ENCODE measurements at places on chromosomes 12 and 14.

DNA sequence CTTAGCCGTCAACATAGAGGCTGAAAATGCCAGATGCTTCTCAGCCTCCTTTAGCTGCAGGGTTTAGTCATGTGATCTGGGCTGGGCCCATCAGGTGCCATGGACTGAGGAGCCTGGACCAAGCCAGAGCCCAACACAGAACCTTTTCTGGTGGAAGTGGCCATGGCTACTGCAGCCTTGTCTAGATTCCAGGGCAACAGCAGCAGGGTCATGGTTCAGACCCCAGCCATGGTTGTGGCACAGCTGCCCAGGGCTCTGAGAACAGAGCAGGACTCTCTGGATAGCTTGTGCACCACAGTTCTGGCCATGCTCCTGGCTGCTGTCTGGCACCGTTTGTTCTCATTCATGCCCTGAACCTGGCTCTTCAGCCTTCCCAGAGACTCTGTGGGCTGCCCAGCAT lies 47.0 kb upstream of the PTGR2 start:
- no peak for DNase-seq

GRCh38 chr12:57539134-57539768 lies 7.7 kb downstream of the DCTN2 start:
- no peak for DNase-seq

DNA sequence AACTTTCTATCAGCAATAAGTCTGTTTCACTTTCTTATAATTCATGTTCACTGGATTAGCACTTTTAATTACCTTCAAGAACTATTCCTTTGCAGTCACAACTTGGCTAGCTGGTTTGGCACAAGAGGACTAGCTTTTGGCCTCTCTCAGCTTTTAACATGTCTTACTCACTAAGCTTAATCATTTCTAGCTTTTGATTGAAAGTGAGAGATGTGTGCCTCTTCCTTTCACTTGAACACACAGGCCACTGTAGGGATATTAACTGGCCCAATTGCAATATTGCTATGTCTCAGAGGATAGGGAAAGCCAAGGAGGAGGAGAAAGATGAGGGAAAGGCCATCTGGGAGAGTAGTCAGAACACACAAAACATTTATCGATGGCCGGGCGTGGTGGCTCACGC lies 92.7 kb downstream of the PRICKLE1 start:
- no peak for DNase-seq

DNA sequence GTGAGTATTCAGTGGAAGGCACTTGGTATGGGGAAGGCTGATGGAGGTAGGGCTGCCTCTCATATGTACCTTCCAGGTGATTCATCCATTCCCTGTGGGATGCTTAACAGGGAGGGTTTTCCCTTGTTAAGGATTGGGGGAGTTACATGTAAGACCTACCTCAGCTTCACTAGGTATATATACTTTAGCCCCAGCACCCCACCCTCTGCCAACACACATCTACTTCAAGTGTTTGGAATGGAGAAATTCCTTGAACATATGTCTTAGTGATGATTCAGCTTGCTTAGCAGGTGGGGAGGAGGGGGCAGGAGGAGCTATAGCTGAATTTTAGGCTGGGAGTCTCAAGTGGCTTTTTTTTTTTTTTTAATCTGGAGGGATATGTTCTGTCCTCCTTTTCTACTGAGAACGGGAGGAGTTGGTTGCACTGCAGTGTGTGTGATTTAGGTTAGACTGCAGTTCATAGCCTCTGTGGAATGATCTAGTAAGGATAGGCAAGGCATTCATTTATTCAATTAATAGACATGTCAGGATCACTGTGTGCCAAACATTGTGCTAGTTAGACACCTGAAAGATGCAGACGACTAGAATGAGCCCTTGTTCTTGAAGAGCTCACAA lies 1.7 kb downstream of the PIP4K2C start:
- DNase-seq, result no peak

DNA sequence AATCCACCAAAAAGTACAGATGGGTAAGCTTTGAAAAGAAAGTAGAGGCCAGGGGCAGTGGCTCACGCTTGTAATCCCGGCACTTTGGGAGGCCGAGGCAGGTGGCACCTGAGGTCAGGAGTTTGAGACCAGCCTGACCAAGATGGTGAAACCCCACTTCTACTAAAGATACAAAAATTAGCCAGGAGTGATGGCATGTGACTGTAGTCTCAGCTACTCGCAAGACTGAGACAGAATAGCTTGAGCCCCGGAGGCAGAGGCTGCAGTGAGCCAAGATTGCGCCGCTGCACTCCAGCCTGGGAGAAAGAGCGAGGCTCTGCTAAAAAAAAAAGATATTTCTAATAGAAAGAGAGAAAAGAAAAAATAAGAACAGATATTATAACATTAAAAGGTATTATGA lies 134.2 kb upstream of the SLCO1C1 start:
- no peak for DNase-seq

DNA sequence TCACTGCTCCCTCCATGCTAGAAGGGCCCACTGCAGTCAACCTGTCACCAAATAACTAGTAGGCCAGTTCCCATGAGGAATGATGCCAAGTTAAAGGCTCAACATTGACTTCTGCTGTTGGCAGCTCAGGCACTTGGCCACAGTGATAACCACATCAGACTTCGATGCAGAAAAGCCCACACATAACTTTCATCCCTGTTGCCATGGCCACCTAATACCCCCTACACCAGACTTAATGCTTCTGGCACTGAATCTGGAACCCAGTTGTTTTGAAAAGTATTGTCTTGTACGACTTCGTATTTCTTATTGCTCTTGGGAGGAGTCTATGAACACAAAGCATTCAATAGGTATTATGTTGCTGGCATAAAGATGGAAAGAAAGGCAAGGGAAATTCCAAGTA lies 44.3 kb upstream of the HELB start:
- DNase-seq, result no peak

- no peak for DNase-seq
These were observed 26.8 kb upstream of the TCL1B start for GRCh38 chr14:95659293-95659989.

- DNase-seq, result no peak
These were observed 250.9 kb downstream of the DUSP6 start for GRCh38 chr12:89101440-89101839.

GRCh38 chr12:34339922-34340321 lies 317.6 kb downstream of the ALG10 start:
- no peak for DNase-seq

- DNase-seq, result peak; percentile 56
These were observed 58.5 kb upstream of the PLXNC1 start for GRCh38 chr12:94089891-94090290.

DNA sequence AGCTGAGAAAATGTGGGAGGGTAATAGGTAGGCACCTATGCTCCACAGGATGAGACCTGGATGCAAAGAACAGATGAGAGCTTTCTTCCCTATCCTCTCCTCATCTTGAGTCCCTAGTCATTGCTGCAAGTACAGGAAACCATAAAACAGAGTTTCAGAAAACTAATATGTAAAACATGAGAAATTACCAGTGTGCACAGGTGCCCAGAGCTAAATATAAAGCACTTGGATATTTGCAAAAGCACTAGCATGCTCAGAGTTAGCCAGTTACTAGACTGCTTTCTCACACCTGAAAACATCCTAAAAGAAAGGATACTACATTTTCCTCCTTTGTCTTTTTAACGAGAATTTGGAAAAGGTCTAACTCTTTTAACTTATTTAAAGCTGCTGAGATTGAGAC lies 324.3 kb downstream of the DAD1 start:
- no peak for DNase-seq

DNA sequence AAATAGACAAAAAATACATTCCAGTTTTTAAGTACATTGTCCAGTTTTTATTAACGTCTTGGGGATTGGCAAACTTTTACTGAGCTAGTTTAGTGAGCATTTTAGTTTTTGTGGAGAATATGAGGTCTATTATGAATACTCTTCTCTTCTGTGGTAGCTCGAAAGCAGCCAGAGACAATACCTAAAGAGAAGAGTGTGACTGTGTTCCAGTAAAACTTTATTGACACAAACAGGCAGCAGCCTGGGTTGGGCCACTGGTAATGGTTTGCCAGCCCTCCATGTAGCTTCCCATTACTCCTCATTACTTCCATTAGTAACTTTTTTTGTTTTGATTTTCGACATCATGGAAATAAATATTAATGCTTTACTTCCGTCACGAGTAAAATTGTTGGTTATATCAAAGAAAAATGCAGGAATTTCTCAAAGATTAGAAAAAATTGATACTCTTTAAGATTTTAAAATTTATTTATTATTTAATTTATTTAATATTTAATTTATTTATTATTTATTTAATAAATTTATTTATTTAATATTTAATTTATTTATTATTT lies 19.6 kb downstream of the RMST start:
- no peak for DNase-seq

GRCh38 chr14:52014601-52015267 lies 25.4 kb downstream of the RTRAF start:
- DNase-seq, result no peak

- no peak for DNase-seq
These were observed 122.1 kb downstream of the CALM1 start for GRCh38 chr14:90518941-90519256.

GRCh38 chr14:96567289-96567899 lies 65.2 kb downstream of the PAPOLA start:
- DNase-seq, result peak; percentile 40

- DNase-seq, result no peak
These were observed 250.1 kb downstream of the DIO2 start for GRCh38 chr14:79961197-79961596.

- DNase-seq, result no peak
These were observed 3.8 kb downstream of the MCRS1 start for GRCh38 chr12:49563951-49564685.

- DNase-seq, result no peak
These were observed 121.3 kb downstream of the TBX3 start for GRCh38 chr12:114562654-114563053.

- no peak for DNase-seq
These were observed 3.2 kb upstream of the OLR1 start for GRCh38 chr12:10174986-10175614.

GRCh38 chr12:113445544-113446171 lies 23.5 kb downstream of the SDSL start:
- DNase-seq, result no peak

GRCh38 chr14:102370305-102370809 lies 7.6 kb downstream of the TECPR2 start:
- DNase-seq, result no peak

DNA sequence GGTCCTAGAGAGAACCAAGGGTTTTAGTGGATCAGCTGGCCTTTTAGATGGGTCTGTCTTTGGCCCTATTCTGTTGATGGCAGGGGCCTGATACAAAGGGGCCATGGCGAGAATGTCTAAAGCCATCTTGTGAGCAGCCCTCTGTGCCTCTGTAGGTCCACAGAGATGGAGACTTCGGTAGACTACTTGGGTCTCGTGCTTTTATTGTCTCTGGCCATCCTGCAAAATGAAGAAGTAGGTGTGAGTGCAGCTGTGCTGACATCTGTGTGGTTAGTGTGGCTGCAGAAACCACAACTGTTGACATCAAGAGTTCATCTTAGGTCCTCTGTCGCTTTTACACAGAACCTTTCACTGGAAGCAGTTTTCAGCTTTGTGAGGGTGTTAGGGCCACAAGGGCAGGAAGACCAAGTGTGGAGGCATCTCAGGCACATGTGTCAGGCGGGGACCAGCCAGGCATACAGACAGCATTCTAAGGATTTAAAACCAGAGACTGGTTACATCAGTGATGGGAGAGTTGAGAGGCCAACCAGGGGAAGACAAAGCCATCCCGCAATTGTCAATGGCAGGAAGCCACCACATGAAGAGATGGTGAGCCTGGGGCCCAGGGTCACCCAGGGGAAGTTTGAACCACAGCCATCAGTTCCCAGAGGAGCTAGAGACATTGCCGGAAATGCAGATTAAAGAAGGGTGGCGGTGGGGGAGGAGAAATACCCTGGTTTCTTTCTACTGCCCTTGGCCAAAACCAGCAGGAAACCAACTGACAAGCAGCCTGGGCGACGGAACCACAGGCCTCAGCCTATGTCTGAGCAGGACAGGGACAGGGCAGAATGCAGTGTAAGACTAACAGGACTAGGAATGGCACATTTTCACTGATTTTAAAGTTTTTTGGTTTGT lies 13.0 kb upstream of the TPCN1 start:
- peak; percentile 30 for DNase-seq

GRCh38 chr12:24904871-24905270 lies 44.0 kb downstream of the BCAT1 start:
- DNase-seq, result no peak

DNA sequence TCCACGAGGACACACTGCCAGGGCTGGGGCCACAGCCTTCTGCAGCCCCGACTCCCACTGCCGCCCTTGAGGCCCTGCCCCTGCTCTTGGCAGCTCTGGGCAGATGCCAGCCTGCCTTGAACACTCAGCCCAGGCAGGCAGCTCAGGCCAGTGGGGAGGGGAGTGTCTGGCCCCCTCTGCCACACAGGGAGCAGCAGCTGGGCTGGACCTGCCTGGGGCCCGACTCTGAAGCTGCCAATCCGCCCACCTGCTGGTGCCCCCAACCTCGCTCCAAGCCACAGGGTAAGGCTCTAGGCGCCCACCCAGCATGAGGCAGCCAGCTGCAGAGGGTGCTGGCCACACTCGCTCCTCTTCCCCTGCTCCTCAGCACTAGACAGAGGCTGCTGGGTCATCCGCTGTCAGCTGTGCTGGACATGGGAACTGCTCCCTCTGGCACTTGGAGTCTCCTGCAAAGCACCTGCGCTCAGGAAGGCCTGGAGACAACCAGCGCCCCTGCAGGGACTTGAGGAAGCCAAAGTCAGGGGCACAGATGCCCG lies 24.6 kb upstream of the NUDT14 start:
- DNase-seq, result peak; percentile 42

DNA sequence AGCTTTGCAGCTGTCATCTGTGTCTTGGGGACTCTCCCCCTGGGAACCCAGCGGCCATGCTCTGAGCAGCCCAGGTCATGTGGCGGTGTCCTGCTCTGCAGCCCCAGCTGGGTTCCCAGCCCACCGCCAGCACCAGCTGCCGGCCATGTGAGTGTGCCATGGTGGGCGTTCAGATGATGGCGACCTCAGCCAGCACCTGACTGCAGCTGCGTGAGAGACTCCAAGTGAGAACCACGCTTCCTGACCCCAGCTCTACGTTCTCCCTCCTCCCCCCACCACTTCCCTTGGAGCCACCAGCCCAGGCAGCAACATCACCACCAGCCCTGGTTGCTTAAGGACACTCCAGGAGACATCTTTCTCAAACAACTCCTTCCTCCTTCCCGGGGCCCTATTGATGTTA lies 68.8 kb downstream of the SLC24A4 start:
- DNase-seq, result no peak

DNA sequence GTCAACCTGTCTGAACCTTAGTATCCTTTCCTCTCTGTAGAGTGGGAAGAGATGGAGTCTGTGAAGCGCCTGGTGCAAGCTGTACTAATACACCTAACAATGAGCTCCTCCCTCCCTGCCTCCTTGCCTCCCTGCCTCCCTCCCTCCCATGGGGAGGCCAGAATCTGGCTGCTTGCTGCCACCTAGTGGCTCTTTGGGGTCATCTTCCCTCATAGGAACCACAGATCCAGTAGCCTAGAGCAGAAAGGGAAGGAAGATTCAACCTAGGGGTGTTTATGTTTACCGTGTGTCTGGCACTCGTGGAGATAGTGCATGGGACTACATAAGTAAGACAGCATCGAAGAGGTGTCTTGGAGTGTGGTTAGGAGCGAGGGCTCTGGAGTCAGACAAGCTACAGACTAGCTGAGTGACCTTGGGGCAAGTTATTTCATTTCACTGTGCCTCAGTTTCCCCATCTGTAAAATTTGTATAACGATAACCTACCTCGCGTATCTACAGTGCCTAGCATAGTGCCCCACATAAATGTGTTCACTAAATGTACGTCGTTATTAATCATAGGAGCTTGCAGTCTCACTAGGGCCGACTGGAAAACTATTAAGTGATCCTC lies 35.5 kb upstream of the TSPAN9 start:
- DNase-seq, result peak; percentile 91

- DNase-seq, result no peak
These were observed 391.2 kb downstream of the NOVA1 start for GRCh38 chr14:26206640-26207039.

GRCh38 chr12:29867823-29868222 lies 84.1 kb upstream of the TMTC1 start:
- DNase-seq, result no peak

Measured in AG20443 (cell line).